Uterus (tissue), 4 donors: ENCODE measurements at places on chromosomes 7 and 10. TPM values are rescaled to one million over a fixed set of nuclear protein-coding genes. Genes with fewer than 3 reads are reported as not detected.

DNA sequence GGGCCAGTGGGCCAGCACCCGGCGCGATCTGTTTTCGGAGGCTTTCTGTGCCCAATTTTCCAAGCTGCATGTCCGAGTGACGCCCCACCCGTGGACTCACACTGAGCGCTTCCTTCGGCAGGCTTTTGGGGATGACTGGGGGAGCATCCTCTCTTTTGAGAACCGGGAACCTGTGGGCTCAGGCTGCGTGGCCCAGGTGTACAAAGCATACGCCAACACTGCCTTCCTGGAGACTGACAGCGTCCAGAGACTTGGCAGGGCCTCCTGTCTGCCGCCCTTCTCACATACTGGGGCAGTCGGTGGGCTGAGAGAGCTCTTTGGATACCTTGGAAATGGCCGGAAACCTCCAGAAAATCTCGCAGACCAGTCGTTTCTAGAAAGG lies 1.0 kb downstream of the ADCK2 start:
- no peak for DNase-seq

DNA sequence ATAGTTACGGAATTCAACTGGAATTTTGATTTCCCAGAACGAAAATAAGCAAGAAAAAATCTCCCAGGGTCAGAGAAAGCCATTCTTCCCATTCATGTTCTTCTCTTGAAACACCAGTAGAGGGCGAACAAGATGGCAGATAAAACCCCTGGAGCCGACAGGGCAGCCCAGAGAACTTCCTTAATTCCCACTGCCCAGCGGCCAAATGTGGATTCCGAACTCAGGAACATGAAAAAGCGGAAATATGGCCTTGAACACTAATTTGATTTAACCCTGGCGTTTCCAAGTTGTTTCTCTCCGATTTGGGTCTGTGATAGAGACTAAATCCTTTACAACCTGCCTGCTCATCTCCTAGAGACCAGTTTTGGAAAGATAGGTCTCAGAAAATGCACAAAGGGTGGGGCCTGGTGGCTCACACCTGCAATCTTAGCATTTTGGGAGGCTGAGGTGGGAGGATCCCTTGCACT lies 100.7 kb upstream of the WAC start:
- DNase-seq = peak; percentile 29

The CTTNBP2 gene
- 25.9 TPM for total RNA-seq

- no peak for DNase-seq
Observed at GRCh38 chr10:3836222-3836820, 51.3 kb upstream of the KLF6 start.

GRCh38 chr10:98167191-98167590 lies 32.7 kb downstream of the R3HCC1L start:
- no peak for DNase-seq

The ABCB4 gene
- total RNA-seq = 2.4 TPM

The CYP26C1 gene
- 0.15 TPM for total RNA-seq

- no peak for DNase-seq
Observed at GRCh38 chr7:19713676-19714075, 4.8 kb upstream of the POLR1F start.

GRCh38 chr10:35463105-35463867 lies 127.0 kb downstream of the CCNY start:
- no peak for DNase-seq

The CALML3 gene
- total RNA-seq = not detected

GRCh38 chr10:113222207-113222606 lies 272.2 kb downstream of the TCF7L2 start:
- no peak for DNase-seq

The CYTH3 gene
- total RNA-seq = 25.2 TPM

The SLC29A3 gene
- total RNA-seq = 1.0 TPM

The UPP1 gene
- total RNA-seq = 8.5 TPM

DNA sequence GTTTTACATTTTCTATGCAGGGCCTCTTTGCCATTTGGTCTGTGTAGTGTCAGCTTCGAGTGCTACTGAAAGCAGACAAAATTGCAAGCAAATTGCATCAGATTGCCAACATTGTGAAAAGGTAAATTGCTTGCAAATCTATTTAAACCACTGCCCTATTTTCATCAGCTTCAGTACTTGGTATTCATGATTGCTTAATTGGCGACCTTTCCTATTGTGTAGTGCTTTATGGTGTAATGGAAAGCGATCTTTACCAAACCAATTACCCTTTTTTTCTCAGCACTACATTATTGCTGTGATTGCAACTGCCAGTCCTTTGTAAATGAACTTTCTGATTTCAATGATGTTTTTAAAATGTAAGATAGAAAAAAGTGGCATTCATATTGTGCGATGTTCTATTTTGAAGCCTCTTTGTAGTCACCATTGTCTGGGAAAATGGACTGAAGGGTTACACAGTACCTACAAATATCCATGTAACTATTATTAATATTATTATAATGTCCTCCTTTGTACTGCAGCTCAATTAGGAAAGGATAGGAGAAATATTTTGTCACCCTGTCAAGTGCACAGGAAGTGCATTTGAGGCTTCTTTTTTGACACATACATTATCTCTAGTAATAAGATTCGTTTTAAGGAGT lies 177.7 kb upstream of the SP8 start:
- no peak for DNase-seq

The NUDT13 gene
- total RNA-seq = 1.1 TPM
